ENCODE measurements at places on chromosomes 1 and 21.

DNA sequence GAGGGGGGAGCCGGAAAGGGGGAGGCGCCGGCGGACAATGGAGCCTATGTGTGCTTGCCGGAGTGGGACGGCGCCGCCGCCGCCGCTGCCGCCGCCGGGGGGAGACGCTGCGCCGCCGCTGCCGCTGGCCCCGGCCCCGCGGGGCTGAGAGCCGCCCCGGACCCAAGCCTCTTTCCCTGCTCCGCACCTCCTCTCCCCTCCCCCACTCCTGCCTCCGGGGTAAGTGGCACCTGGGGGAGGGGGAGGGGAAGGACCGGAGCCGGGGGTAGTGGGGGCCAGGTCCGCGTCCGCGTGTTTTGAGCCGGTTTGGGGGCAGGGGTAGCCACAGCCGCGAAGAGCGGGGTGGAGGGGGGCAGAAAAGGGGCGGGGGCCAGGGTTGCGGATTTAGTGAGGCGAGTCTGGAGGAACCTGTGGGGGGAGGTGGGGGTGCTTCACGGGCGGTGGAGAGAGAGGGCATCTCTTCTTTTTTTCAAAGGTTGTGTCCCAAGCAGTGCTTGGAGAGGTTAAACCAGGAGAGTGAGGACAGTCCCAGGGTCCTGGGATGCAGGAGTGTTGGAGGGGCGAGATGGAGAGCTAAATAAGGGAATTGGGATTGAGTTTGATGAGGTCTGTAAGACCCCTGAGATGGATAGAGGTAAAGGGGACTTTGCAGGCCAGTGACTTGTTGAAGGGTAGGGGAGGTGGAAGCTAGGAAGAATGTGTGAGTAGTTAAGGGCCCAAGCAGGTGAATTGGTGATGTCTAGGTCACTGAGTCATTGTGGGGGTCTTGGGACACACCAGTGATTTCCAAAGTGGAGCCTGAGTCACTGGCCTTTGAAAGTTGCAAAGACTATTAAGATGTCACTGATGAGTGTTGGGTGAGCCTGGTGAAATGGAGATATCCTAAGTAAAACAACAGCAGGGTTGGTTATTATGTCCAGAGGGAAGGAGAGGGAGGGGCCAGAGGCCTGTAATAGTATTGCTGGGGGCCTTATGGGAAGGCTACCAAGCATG lies 59.1 kb downstream of the BCL9 start:
- peak; percentile 62 for DNase-seq

DNA sequence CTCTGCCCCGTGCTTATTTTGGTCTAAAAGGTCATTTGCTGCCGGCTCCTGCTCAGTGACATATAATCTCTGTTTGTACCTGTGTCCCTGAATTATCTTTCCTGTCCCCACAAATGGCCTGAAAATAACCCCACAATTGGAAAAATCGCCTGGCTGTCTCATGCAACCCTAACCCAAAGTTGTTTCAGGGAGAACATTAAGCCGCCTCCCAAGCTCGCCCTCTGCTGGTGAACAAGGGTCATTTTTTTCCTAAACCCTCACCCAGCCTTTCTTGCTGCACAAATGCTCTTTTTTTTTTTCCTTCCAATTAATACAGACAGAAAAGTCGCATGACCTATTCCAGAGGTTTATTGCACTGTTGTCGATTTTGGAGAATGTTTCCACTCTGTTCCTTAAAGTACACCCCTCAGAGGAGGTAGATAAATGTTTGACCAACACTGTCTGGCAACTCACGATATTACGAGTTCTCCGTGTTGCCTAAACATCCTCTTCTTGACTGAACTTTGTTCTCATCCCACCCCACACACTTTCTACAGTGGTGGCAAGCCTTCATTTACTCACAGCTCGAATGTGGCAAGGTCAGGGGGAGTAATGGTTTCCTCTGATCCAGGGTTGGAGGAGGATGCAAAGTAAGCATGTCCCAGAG lies 148.7 kb downstream of the ZZZ3 start:
- DNase-seq: peak; percentile 79

GRCh38 chr1:56466538-56466937 lies 112.8 kb downstream of the PLPP3 start:
- DNase-seq: no peak

DNA sequence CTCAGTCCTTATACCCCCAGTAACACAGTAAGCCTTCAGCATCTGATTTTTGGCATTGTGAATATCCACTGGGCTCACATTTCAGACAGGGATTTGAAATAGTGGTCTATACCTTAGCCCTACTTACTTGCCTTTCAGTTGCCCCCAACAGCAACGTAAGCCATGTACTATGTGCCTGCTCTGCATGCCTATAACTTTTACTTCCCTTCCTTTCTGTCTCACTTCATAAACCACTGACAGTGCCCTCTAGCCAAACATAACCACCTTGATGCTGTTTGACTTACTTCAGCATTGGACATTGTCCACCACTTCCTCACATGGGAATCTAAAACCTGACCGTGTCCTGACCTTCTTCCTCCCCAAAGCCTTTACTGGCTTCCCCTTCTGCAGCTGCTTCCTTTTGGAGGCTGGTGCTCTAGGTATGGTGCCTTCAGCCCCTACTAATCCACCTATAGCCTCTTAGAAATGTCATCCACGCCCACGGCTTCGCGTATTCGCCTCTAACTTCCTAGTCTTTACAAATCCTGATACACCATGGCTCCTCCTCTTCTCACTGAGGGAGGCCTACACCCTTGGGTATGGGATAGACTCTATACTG lies 3.6 kb upstream of the ZNF672 start:
- no peak for DNase-seq

DNA sequence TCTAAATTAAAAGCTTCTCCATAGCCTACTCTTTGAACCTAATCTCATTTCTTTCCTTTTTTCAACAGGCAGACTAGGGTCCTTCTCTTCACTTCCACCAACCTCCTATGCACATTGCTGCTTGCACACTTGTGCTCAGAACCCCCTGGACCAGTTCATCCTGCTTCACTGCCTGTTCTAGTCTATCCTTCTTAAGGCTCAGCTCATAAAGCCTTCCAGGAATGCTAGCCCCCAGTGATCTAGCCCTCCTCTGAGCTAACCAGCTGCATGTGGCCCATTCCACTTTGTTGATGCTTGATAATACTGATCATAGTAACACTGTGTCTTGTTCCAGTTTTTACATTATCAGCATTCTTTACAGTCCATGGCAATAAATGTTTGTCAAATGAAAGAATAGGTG lies 22.9 kb upstream of the PHGDH start:
- no peak for DNase-seq

GRCh38 chr1:13664451-13664850 lies 35.5 kb upstream of the PRDM2 start:
- no peak for DNase-seq

DNA sequence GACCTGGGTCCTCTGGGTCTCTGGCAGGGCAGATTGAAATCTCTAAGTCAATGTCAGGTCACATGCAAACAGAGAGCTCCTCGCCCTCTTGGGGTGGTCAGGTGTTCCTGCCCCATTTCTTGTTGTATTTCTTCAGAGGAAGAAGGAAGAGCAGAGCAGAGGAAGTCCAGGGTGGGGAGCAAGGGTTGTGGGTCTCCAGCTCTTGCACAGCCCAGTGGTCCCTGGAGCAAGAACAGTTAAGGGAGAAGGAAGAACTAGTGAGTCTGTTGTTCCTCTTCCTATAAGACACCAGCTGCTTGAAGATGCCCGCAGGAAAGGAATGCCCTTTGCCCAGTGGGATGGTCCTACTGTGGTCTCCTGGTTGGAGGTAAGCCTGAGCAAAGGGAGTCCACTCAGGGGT lies 26.3 kb downstream of the MYOG start:
- DNase-seq: no peak

DNA sequence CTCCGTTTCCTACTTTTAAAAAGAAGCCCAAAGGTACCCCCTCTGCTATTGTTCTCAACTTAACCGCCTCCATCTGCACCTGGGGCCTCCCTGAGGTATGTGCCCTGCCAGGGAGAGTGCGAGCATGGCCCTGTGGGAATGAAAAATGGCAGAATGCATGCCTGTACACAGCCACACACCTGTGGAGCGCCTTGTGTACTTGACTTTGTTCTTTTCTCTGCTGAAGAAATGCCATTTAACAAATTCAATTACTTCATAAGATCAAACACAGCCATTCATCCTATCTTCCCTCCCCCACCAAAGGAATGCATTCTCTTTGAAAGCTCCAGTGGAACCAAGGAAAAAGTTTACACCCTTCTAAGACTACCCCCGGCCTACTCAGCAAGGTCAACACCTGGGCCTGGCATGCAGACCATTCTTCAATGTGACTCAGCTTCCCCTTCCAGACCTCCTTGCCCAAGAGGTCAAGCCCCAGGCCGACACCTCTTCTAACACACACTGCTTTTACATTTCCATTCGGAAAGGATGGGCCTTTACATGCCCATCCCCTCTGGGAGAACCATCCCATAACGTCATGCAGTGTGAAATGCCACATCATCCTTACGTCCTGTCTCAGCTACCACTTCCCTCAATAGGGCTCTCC lies 123.7 kb downstream of the SMYD2 start:
- peak; percentile 30 for DNase-seq

DNA sequence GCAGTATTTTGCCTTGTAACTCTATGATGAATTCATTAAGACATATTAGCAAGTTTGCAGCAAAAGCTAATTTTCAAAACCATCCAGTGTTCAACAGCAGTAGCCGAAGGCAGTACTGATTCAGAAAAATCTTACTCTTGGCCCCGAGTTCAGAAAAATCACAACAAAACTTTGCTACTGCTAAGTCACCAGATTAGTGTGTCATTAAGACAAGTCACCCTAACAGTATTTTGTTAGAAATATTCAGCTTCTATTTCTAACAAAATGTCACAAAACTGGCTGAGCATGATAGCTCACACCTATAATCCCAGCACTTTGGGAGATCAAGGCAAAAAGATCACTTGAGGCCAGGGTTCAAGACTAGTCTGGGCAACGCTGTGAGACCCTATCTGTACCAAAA lies 8.2 kb downstream of the GTF2B start:
- no peak for DNase-seq
